CD8-positive, alpha-beta memory T cell (primary cell): ENCODE measurements at places on chromosomes 3 and 15. TPM values are rescaled to one million over a fixed set of nuclear protein-coding genes. Genes with fewer than 3 reads are reported as not detected.

DNA sequence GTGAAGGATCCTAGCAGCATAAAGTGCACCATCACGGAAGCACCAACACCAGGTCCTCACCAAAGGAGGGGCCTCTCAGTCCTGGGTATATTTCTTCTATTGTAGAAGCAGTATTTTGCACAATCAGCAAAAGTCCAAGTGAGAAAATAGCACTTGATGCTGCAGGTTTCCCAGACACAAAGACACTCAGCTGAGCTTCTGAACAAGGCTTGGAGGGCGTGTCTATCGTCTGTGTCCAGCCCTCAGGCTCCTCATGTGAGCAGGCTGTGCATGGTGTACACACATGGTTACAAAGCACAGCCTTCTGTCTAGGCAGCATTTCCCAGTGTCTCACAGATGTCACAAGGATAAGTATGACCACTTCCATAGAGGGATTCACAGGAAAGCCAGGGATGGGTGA is 98.3 kb upstream of the SPATA12 start:
- DNase-seq = no peak

The MCTP2 gene
- total RNA-seq = 17.0 TPM

The C2CD4A gene
- 0.09 TPM for total RNA-seq

The CCDC39 gene
- not detected for total RNA-seq

- no peak for DNase-seq
Measured at GRCh38 chr3:100992231-100993012, 799 bp downstream of the ABI3BP start.

The LRRC49 gene
- total RNA-seq = 0.62 TPM

The RPL14 gene
- total RNA-seq = 2,774 TPM

- DNase-seq = no peak
Measured at GRCh38 chr3:13620281-13620680, 71.4 kb downstream of the FBLN2 start.

GRCh38 chr3:171777596-171777995 is 32.7 kb downstream of the PLD1 start:
- DNase-seq = no peak

DNA sequence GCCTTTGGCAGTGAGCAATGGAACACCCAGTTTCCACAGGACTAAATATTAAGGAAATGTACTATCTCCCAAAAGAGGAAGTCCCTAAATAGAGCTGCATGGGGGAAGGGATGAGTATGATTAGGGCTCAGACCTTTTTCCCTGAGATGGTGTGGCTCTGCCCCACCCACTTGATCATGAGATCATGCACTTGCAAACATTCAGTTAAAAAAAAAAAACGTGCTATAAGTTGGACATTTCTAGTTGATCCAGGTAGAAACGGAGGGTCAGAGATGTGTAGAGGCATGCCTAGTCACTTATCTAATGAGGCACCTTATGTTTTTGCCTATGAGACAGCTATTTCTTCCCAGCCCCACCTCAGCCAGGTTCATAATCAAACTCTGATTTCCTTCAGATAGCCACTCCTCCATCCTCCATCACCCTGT is 24.5 kb upstream of the SSR3 start:
- no peak for DNase-seq

The EPHB1 gene
- not detected for total RNA-seq

DNA sequence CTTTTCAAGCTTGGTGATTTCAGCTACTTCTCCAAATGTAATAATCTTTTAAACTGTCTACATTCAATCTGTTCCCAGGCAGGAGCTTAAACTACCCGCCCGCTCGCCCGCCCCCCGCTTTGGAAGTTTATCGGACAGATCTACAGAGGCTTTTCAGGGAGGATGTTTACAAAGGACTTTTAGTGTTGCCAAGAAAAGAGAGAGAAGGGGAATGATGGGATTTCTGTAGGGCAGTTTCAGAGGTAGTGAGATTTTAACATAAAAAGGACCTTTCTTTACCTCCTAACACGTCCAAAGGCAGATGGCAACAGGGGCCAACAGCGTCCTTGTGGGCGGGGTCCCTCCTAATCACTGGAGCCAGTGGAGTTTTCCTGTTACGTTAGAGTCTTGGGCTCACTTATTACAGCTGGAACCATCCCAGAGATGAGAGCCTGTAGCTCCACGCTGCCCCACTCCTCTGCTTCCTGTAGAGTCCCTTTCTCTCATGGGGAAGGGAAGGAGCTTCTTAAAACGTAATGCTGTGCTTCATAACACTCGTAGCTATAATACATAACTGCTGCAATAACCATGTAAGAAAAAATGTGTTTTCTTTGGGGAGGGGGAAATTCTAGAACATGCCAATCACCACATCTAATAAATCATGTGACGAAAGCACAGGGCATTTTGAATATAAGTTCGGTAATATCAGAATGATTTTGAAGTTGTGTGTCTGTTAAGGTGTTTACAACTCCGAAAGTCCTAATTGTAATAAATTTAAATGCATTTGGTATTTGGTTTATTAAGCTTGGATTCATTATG is 30.9 kb downstream of the HES1 start:
- no peak for DNase-seq

GRCh38 chr15:51281368-51281967 is 56.9 kb downstream of the CYP19A1 start:
- no peak for DNase-seq

DNA sequence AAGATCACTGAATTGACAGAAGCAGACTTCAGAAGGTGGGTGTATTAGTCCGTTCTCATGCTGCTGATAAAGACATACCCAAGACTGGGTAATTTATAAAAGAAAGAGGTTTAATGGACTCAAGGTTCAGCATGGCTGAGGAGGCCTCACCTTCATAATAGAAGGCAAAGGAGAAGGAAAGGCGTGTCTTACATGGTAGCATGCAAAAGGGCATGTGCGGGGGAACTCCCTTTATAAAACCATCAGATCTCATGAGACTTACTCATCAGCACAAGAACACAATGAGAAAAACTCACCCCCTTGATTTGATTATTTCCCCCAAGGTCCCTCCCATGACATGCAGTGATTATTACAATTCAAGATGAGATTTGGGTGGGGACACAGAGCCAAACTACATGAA is 416.3 kb upstream of the EPHA3 start:
- no peak for DNase-seq

GRCh38 chr3:15488002-15488401 is 33.5 kb downstream of the COLQ start:
- DNase-seq = no peak

- DNase-seq = no peak
Measured at GRCh38 chr3:132418916-132419315, 1.6 kb downstream of the DNAJC13 start.

- no peak for DNase-seq
Measured at GRCh38 chr3:40872258-40872920, 326.9 kb upstream of the CTNNB1 start.

GRCh38 chr15:100919481-100920405 is 586 bp downstream of the LRRK1 start:
- DNase-seq = no peak

DNA sequence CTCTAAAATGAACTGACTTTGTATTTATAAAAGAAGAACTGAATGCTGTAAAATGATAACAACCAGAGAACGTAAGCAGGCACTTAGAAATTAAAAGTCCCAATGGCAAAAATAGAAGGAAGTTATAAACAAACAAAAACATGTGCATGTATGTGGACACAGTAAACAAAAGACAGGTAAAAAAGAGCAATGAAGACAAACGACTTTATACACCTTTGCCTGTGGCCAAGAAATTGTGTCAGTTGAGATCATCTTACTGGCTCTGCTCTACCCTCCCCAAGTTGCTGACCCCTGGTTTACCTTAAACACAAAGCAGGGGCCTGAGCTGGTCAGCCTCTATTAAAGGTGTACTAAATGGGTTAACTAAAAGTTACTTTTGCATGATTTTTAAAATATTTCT is 41.7 kb upstream of the GP5 start:
- no peak for DNase-seq

GRCh38 chr3:171768281-171768900 is 41.9 kb downstream of the PLD1 start:
- DNase-seq = no peak

- DNase-seq = no peak
Measured at GRCh38 chr15:101368861-101369642, 74.0 kb upstream of the SNRPA1 start.

GRCh38 chr3:119731560-119732343 is 28.9 kb downstream of the CFAP91 start:
- no peak for DNase-seq

GRCh38 chr3:128067489-128067888 is 15.3 kb downstream of the SEC61A1 start:
- DNase-seq = no peak

The DYNC1LI1 gene
- total RNA-seq = 36.9 TPM

- DNase-seq = no peak
Measured at GRCh38 chr3:129560269-129560787, 17.4 kb downstream of the H1-8 start.

GRCh38 chr3:49720855-49721595 is 1.5 kb upstream of the AMIGO3 start:
- no peak for DNase-seq

GRCh38 chr3:194869482-194870169 is 183.9 kb downstream of the FAM43A start:
- no peak for DNase-seq

DNA sequence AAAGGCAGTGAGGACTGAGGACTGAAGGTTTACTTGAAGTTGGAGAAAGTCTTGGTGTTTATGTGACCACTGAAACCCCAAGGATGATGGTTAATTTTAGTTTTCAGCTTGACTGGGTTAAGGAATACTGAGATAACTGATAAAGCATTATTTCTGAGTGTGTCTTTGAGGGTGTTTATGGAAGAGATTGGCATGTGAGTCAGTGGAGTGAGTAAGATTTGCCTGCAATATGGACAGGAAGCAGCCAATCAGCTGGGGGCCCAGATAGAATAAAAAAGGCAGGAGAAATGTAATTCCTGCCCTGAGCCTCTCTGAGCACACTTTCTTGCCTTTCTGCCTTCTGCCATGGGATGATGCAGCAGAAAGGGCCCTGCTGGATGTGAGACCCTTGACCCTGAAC is 92.4 kb downstream of the KBTBD8 start:
- no peak for DNase-seq

GRCh38 chr3:48503401-48504050 is 448 bp downstream of the SHISA5 start:
- DNase-seq = no peak

The FHIT gene
- total RNA-seq = 4.1 TPM

- DNase-seq = no peak
Measured at GRCh38 chr3:38561746-38562466, 65.8 kb downstream of the EXOG start.

The B4GALT4 gene
- 18.0 TPM for total RNA-seq

- no peak for DNase-seq
Measured at GRCh38 chr3:185540695-185541094, 11.7 kb downstream of the LIPH start.

DNA sequence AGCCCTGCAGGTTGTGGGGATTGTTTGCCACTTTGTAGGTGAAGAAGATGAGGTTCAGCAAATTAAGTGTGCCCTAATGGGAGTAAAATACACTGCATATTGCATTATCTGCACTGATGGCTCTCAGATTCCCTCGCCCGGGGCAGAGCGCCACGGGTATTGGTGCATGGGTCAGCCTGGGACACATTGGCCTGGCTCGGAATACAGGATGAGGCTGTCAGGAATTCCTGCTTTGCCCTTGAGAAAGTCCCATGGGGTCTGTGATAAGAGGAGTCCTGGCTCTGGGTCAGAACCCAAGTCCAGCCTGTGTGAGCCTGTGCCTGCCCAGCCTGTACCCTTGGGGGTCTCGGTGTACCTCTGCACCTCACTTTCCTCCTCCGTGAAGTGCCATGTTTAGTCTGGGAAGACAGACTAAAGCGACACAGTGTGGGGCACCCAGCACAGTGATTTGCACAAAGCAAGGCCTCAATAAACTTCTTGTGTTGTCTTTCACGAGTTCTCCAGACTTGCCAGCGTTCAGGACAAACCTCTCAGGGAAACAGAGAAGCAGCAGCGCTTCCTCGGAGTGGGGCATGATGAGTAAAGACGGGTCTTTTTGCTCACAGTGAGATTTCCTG is 107.6 kb downstream of the LRRK1 start:
- DNase-seq = no peak

The TMEM40 gene
- total RNA-seq = not detected

DNA sequence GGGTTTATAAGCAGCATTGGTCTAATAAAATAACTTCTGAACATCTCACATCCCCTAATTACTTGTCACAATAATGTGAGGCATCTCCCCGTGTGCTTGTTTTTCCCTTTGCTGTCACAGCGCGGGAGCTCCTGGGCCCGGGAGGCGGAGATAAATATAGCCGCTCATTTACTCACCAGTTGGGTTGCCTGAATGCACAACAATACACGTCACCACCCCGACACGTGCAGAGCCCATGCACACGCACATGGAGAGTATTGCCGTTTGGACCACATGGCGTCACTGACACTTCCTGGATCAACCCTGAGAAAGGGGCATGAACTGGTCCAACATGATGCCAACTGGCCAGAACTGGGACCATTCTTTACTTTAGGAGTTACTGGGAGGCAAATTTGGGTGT is 76.2 kb downstream of the MRPL46 start:
- no peak for DNase-seq

The XCR1 gene
- total RNA-seq = not detected

DNA sequence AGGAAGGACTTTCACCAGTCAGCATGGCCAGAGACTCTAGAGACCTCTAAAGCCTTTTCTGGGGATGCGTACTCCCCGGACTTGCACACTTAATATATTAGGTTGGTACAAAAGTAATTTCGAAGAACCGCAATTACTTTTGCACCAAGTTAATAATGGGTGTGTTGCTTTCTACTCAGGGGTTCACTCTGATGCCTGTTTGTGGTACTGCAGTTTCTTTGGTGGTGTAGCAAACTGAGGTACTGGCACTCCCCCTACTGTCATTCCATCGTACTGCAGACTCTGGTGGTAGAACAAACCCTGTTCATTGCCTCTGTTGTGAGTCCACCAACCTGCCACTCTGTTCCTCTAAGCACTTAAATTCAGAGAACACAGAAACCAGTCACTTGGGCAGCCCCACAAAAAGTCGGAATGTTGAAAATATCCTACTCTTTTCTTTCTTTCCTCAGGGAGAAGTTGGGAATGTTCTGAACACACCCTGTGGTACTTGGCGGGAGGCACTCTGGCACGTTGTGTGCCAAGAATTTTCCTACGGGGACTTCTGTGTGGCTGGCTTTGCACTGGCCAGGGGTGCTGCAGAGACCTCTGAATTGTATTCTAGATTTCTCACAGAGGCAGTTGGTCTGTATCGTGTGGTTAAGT is 46.3 kb downstream of the GABRG3 start:
- DNase-seq = no peak

DNA sequence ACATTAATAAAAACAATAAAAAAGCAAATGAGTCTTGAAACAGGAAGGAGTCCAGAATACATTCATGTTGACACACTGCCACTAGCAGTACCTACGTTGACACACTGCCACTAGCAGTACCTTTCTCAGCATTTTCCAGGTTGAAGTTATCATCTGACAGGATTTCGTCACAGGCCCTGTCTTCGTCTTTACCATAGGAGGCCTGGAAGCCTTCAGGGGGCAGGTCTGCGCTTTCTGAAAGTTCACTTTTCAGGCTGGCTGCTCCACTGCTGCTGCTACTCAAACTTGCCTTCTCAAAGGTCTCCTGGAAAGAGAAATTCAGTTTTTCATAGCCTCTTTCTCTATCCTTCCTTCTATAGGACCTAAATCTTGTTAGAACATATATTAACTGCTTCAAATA is 194.7 kb downstream of the NEK10 start:
- no peak for DNase-seq

GRCh38 chr15:25345943-25346342 is 92.9 kb downstream of the UBE3A start:
- no peak for DNase-seq
